ENCODE measurements at places on chromosomes 6 and 20. TPM values are rescaled to one million over a fixed set of nuclear protein-coding genes. Genes with fewer than 3 reads are reported as not detected.

The ZNF217 gene
- total RNA-seq = 15.6 TPM

GRCh38 chr6:138465007-138465645 is 34.2 kb downstream of the NHSL1 start:
- no peak for DNase-seq

The NXT1 gene
- total RNA-seq = 8.4 TPM

The SLPI gene
- 1.4 TPM for total RNA-seq

The MBOAT1 gene
- total RNA-seq = 6.1 TPM

DNA sequence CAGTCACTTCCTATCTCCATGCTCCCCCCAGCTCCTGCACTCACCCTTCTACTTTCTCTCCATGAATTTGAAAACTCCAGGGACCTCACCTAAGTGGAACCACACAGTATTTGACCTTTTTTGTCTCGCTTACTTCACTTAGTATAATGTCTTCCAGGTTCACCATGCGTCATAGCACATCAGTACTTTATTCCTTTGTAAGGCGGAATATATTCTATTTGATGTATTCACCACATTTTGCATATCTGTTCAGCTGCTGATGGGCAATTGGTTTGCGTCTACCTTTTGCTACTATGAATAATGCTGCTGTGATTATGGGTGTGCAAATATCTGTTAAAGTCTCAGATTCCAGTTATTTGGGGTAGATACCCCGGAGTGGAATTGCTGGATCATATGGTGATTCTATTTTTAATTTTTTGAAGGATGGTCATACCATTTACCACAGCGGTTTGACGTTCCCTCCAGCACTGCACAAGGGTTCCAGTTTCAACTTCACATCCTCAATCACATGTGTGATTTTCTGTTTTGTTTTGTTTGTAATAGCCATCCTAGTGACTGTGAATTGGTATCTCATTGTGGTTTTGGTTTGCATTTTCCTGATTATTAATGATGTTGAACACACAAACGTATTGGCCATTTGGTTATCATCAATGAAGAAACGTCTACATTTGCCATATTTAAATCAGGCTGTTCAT is 20.3 kb upstream of the SYNDIG1 start:
- no peak for DNase-seq

DNA sequence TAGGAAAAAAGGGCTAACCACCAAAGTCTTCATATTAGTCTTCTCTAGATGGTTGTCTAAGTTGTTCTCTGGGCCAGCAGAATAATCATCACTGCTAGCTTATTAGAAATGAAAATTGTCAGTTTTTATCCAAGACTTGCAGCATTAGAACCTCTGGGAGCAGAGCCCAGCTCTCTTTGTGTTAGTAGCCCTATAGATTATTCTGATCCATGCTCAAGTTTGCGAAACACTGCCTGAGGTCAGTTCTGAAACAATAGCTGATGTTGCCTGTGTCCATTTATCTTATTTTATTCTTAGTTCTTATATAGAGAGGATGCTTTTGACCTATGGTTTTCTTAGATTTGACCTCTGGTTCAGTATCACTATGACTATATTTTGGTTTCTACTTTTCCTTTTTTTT is 66.9 kb downstream of the BCKDHB start:
- no peak for DNase-seq

DNA sequence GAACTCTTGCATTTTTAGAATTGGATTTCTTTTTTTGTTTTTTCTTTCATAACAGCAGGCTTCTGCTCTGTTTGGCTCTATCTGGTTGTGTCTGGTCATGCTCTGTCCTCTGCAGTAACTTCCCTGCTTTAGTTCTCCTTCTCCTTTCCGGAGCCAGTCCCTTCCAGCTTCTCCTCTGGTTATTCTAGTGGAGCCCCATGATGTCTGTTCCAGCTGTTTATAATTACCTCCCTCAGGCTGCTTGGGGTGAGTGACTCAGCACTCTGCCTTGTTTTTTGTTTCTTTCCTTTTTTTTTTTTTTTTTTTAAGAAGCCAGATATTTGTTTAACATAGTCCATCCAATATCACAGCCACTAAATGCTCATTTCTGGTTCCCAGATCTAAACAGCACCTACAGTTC is 409.6 kb downstream of the MAFB start:
- no peak for DNase-seq

The BIRC7 gene
- not detected for total RNA-seq

DNA sequence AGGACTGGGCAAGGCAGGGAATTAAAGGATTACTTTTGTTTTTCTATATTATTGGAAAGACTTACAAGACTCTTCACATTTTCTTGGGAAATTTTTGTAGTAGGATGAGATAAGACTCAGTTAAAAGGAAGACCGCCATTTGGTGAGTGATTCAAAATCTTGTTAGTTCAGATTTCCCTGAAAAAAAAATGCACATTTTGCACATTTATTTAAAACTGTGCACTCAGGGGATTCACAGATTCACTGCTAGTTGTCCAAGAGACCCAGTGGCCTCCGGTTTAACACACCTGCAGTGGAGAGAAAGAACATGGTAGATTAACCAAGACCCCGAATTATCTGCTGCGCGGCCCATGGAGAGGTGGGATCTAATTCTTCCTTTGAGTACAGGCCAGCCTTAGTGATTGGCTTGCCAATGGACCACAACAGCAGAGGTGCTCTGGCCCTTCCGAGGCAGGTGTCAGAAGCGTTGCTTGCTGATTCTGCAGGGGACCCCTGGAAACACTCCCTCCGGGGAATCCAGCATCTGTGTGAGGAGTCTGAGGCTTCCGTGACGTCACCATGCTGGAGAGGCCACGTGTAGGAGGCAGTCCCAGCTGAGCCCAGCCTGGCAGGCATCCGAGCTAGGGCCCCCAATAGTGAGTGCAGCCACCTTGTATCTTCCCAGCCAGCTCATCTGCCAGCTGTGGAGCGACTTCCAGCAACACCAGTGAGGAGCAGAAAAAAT is 68.9 kb downstream of the ZNF217 start:
- DNase-seq = no peak

DNA sequence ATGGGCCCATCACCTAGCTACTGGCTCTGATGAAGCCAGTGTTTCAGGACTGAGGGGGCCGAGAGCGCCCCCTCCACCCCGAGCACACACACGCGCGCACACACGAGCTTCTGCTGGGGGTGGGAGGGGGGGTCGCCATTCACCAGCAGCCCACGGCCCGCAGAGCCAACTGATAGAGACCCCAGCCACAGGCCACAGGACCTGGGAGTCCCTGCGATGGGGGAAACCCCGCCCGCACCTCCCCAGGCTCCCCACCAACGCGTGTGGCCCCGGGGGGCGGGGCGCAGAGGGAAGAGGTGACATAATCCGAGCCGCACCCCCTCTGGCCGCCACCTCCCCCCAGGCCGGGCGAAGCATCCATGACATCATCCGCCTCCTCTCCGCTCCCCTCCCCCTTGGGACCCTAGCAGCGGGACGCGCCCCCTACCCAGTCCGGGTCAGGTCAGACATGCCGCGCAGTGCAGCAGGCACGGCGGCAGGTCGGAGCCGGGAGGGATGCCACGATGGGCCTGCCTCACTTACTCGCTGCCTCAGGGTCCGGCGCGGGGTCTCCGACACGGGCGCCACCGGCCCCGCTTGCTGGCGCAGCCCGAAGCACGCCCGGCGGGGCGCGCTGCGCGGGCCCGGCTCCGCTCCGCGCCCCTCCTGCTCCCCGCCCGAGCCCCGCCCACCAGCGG is at the start of gene LZTS3:
TSS of gene LZTS3 (minus strand) at position 617 of the 677 bp plus-strand sequence. CDS start 6,386 bp downstream, outside the sequence.
- peak; percentile 83 for DNase-seq

The OR12D3 gene
- not detected for total RNA-seq

GRCh38 chr6:136775548-136775947 is 16.7 kb downstream of the MAP3K5 start:
- DNase-seq = no peak

DNA sequence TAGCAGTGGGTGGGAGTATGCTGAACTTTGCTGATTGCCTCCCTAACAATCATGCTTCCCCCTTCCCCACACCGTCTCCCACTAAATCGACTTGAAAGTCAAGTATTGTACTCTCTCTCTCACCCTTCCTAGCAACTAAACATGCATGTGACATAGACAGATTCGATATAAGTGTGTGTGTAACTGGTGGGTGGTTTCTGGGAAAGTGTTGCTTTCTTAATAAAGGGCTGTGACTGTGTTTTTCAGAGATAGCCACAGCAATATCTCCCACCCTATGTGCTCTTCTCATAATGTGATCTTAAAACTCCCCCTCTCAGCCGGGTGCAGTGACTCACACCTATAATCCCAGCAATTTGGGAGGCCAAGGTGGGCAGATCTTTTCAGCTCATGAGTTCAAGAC is 49.3 kb upstream of the E2F3 start:
- no peak for DNase-seq

- no peak for DNase-seq
Observed at GRCh38 chr6:150143516-150144293, 861 bp downstream of the PPP1R14C start.

DNA sequence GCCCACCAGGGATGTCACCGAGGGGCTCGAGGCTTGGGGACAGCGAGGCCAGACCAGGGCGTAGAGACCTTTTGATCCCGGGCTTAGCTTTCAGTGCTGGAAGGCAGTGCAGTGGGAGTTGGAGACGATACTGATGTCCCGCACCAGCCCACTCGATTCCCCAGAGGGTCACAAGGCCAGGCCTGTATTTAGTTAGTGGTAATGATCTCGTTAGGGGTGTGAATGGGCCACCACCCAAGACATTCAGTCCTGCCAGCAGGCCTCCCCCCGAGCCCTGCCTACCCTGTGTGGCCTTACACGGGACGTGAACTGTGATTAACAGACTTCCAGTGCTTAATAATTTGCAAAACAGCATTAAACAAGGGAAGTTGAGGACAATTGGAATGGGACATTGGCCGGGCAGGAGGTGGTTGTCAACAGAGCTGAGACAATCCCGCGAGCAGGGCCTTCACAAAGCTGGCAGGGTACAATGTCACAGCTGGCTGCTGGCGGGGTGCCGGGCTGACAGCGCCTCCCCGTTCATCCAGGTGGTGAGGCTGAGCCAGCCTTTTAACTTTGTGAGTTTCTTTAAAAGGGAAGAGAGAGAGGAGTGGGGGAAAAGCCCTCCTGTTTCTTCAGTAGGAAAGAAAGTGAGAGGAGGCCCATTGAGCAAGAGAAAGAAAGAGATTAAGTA is 175.3 kb upstream of the RALGAPA2 start:
- no peak for DNase-seq

DNA sequence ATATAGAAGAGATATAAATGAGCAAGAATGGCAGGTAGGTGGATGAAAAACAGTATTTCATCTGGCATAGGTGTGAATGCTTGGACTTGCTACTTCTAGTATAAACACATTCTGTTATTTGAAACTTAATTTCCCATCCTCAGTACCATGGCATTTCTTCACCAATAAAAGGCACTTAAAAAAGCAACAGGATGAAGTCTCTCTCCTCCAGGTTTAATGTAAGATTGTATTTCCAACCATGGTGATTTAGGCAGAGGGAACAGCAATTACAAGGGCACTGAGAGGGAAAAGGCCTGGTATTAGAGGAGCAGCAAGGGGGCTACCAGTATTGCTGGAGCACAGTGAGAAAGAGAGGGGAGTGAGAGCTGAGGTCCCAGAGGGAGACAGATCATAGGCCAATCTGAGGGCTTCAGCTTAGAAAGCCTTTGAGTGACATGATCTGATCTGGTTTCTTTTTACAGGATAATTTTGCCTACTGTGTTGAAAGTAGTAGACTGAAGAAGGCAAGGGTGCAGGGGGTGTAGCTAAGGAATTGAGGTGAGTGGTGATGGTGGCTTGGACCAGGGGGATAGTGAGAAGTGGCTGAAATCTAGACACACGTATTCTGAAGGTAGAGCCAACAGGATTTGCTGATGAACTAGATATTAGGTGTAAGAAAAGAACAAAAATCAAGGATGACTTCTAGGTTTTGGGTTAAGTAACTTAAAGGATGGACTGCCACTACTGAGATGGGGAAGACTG is 67.8 kb upstream of the SMIM29 start:
- DNase-seq = no peak

DNA sequence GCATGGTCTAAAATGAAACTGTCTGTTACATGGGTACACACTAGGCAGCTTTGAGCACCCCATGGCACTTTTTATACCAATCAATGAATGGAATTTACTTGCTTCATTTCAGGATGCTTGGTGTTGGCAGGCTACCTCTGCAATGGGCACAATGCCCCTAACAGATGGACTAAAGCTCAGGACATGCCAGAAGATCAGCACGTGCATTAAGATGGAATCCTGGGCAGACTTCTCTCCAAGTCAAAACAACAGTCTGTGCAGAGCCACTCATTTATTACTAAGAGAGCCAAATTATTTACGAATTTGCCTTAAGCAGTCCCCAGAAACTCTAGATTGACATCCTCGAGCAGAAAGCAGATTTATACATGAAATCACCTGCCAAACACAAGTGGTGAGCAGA is 55.8 kb upstream of the SCML4 start:
- no peak for DNase-seq

GRCh38 chr6:104003803-104004516 is 855.8 kb downstream of the HACE1 start:
- no peak for DNase-seq

GRCh38 chr6:121242386-121242785 is 91.9 kb downstream of the TBC1D32 start:
- no peak for DNase-seq

DNA sequence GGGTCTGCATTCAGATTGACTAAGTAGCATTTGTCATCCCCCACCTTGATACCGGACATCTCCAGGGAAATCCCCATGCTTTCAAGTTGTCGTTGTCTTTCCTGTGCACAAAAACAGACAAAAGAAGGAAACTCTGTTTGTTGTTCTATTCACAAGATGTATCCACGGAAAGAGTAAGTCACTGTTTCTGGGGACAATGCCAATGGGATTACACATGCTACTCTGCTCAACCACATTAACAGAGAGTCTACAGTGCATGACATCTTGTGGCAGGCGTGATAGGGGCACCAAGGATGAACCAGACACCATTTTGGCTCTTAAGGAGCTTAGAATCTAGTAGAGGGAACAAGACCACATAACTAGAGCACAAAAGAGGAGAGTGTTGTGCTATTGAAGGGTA is 124.4 kb upstream of the NUP153 start:
- DNase-seq = no peak

Data from right cardiac atrium (tissue), 5 donors.